ENCODE measurements at places on chromosomes 4 and X. TPM values are rescaled to one million over a fixed set of nuclear protein-coding genes. Genes with fewer than 3 reads are reported as not detected.

DNA sequence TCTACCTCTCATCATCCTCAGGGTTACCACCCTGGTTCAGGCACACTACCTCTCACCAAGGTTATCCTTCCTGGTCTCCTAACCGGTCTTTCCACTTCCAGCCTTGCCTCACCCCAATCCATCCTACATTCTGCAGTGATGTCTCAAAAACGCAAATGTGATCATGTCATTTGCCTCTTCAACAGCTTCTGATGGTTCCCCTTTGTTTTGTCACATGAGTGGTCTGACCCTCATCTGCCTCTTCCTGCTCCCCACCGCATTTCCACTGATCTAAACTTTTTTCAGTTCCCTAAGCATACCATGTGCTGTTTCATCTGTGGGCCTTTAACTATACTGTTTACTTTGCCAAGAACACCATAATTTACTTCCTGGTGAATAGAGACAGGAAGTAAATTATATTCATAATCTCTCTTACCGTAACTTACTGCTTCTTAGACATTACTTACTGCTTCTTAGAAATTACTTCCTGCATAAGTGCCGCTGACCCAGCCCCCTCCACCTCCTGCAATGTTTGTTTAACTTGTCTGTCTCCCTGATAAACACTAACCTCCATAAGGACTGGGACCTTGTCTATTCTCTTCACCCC lies 27.1 kb upstream of the NSUN7 start:
- DNase-seq = no peak

- DNase-seq = no peak
Observed at GRCh38 chrX:104183685-104184084, 17.4 kb downstream of the FAM199X start.

- no peak for DNase-seq
Observed at GRCh38 chrX:45424326-45424725, 223.7 kb upstream of the DIPK2B start.

DNA sequence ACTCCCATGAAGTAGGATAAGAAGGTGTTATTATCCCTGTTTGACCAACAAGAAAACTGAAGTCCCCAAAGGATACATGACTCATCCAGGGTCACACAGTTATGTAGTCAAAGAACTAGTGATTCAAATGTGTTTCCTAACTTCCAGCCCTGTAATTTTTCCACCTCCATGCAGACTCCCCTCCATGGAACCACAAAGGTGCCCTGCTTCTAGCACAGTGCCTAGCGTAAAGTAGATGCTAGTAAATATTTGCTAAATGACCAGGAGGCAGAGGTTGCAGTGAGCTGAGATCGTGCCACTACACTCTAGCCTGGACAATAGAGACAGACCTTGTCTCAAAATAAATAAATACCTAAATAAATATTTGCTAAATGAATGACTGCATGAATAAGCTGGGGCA lies 55.8 kb downstream of the FRMPD3 start:
- DNase-seq = no peak

GRCh38 chr4:57424232-57424897 lies 314.2 kb upstream of the IGFBP7 start:
- no peak for DNase-seq

- no peak for DNase-seq
Observed at GRCh38 chrX:6283826-6284225, 55.2 kb upstream of the NLGN4X start.

GRCh38 chr4:71004281-71004851 lies 10.9 kb downstream of the DCK start:
- no peak for DNase-seq

DNA sequence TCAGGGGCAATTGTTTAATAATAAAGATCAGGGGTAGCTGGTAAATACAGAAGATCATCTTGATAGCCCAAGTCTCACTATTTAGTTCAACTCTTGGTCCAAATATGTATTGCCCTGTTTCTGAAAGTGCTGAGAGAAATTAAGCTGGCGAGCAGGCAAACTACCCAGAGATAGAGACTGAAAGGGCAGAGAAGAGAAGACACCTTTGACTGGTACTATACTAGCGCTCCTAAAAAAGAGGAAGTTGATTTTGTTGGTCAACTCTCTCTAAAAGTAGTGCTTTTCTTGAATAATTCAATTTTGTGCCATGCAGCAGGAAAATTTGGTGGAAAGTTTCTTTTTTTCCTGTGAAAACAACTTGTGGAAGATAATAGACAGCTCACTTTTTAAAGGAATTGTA lies 64.0 kb downstream of the IGSF1 start:
- no peak for DNase-seq

- DNase-seq = no peak
Observed at GRCh38 chr4:2330091-2331042, 68.5 kb upstream of the MXD4 start.

DNA sequence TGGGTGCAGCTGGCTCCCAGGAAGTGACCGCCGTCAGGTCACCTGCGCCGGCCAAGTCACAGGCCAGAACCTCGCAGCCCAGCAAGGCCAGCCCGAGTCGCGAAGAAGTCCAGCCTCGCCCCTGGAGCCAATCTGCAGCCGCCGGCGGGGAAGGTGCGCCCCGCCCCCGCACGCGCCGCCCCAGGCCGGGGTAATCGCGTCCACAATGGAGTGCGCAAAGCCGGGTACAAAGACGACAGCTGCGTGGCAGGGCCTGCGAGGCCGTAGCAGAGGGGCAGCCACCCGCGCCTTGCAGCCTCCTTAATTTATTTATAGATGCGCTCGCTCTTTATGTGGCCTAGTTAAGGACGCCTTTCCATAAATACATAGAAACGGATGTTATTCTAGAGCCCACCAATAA lies 139.4 kb upstream of the CPEB2 start:
- peak; percentile 72 for DNase-seq

DNA sequence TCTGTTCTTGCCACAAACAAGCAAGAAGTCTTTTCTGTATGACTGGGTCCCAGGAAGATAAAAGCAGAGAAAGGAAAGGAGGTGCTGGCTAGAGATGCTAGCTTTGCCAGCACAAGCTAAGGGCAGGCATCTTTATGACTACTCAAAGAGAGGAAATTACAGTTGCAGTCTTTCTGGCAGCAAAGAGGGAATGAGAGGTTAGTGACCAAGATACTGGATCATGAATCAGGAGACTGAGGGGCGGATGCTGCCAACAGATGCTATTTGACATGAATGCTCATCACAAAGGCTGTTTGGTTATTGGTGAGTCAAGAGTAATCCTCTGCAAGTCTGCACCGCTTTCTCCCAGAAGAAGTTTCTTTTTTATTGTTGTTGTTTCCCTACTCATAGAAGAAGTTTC lies 5.5 kb upstream of the XIAP start:
- DNase-seq = no peak

DNA sequence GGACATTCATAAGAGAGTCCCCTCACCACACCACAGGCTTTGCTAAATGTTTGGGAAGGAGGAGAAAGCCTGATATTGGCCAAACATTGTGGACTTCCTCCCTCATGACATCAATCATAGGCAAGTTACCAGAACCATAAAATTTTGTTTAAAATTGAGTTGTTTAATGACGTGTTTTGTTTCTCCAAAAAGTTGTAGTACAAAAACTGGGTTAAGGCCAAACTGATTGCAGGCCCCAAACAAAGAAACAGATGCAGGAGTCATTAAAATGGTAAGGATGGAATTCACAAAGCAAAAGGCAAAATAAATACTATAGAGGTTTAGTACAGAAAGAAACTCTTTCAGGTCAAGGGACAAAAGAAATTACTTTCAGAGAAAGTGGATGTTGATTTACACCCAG lies 3.9 kb upstream of the ODAM start:
- no peak for DNase-seq

GRCh38 chr4:85166318-85166717 lies 199.8 kb upstream of the WDFY3 start:
- DNase-seq = no peak

GRCh38 chr4:116272336-116272735 lies 813.0 kb downstream of the TRAM1L1 start:
- DNase-seq = no peak

DNA sequence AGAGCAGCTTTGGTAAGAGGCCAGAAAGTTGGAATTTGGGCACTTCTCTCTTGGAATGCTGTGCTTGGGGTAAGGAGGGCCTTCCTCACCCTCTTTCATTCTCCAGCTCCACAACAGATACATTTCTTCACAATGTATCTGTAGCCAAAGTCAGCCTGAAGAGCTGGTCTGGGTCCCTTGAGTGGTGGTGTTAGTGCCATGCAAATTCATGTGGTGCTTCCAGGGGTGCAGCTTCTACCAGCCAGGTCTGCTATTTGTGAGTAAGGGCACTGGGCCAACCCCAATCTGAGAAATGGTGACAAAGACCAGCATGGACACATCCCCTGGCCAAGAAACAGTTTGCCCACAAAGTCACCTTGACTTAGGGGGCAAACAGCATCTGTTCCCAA lies 17.8 kb downstream of the AMER1 start:
- no peak for DNase-seq

- DNase-seq = no peak
Observed at GRCh38 chr4:169557061-169557636, 55.2 kb downstream of the NEK1 start.

GRCh38 chr4:153684971-153685371 lies 891 bp downstream of the TLR2 start:
- no peak for DNase-seq

DNA sequence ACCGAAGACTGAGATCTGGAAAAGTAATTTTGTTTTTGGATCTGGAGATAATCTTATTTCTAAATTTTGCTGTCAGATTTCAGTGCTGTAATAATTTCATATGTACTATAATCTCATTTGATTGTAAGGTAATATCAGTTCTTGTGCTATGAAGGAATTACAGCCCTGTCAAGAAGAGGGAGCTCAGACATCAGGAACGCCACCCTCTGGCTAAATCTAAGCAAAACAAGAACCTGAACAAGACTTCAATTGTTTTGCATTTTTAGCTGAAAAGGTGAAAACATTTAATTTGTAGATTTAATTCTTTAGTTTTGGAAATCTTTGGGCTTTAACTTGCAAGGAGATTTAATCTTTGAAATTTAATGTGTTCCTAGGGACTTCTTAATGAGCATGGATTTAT lies 525.4 kb upstream of the HS3ST1 start:
- peak; percentile 8 for DNase-seq

DNA sequence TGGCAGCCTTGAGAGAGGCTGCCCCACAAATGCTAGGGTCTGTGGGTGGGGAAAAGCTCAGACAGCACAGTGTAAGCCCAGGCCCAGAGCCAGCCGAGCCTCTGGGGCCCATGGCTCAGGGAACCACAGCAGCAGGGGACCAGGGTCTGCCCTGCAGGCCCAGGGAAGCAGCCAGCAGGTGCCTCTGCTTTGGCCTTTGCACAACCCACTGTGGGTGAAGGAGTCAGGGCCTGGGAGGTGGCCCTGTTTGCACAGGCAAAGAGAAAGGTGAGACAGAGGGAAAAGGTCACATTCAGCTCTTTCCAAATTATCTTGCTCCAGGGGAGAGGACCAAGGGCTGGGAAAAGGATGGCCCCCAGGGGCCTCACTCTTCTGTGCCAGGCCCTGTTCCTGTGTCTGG lies 8.7 kb downstream of the PNMA6F start:
- no peak for DNase-seq

GRCh38 chrX:38260231-38260630 lies 39.6 kb upstream of the SRPX start:
- DNase-seq = peak; percentile 5

DNA sequence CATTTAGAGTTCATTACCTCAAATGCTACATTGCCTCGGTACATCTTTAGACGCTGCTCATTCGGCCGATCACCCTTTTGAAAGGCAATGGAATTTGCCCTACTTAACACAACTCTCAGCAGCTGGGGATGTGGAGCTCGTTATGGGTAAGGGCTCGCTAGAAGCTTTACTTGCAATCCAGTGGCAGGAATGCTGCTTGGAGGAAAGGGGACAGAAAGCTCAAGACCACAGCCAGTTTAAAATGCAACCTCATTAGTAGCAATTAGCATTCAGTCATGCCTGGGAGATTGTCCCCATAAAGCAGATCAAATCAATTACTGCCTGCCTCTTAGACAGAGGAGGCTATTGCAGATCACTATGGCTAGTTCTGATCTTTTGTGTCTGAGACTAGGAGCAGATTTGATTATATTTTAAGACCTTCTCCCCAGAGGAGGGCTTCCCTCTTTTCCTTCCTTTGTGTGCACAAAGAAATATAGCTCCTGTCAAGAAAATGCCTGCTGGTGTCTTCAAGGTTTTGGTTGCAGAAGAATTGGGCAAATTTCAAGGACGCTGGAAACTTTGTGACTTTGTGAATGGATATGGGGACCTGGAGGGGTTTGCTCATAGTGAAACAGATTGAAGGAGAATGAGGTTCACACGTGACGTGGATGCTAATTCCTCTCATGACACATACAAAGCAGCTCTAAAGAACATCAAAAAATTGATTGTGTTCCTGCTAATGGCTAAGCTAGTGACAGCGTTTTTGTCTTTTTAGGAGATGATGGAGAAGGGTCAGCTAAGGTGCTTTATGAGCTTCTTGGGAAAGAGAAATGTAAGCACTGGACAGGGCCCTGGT lies 237.5 kb upstream of the GLRA2 start:
- DNase-seq = no peak

Gene DCTD
- 93.7 TPM for total RNA-seq

Gene TEX13B
- total RNA-seq = 0.20 TPM

Gene GRIA3
- not detected for total RNA-seq

Gene HSD17B13
- total RNA-seq = 0.20 TPM

Gene FMR1NB
- total RNA-seq = 3.5 TPM

Gene EXOC1L
- 0.94 TPM for total RNA-seq

Gene CT83
- not detected for total RNA-seq

Gene ATRX
- 20.7 TPM for total RNA-seq

Gene NLGN4X
- 0.07 TPM for total RNA-seq

Measured in K562 (cell line).